ENCODE measurements at places on chromosomes 5 and 9. TPM values are rescaled to one million over a fixed set of nuclear protein-coding genes. Genes with fewer than 3 reads are reported as not detected.

DNA sequence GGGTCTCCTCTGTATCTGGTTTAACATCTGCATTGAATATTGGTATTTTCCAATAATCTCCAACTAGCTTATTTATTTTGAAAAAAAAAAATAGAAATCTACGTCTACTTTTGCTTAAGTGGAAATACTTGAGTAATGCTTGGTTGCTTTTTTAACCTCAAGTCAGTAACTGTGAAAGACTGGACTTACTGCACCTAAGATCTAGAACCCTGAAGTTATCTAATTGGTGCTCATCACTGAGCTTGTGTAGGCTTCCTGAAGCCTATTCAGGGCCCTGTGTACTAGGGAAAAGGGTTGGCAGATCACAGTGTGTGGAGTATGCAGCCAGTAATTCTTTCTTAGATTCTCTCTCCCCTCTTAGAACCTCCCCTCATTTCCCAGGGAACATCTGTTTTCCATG is 16.2 kb downstream of the SLC1A1 start:
- DNase-seq: no peak
- H3K27me3 ChIP-seq: peaks cover 7% of the 10 kb centered on the region
- peaks cover 4% of the 10 kb centered on the region for H3K4me1 ChIP-seq
- H3K36me3 ChIP-seq: no peaks in the 10 kb centered on the region

- no peak overlapping the region for H3K4me3 ChIP-seq
- H3K4me1 ChIP-seq: peaks cover 4% of the 10 kb centered on the region
- H3K36me3 ChIP-seq: no peaks in the 10 kb centered on the region
- no peaks in the 10 kb centered on the region for H3K27me3 ChIP-seq
- H3K27ac ChIP-seq: no peak overlapping the region
These were observed 56.3 kb upstream of the EXOC3 start for GRCh38 chr5:386432-387341.

- no peaks in the 10 kb centered on the region for H3K4me1 ChIP-seq
- no peak for DNase-seq
- peaks cover 7% of the 10 kb centered on the region for H3K27me3 ChIP-seq
- H3K27ac ChIP-seq: no peak overlapping the region
- no peak overlapping the region for H3K4me3 ChIP-seq
These were observed 804.6 kb upstream of the DMAC1 start for GRCh38 chr9:8604201-8604600.

- H3K27ac ChIP-seq: peak overlapping the region; percentile 96
- H3K4me1 ChIP-seq: peaks cover 59% of the 10 kb centered on the region
- peaks cover 3% of the 10 kb centered on the region for H3K36me3 ChIP-seq
- H3K4me3 ChIP-seq: peak overlapping the region; percentile 96
These were observed 3.4 kb downstream of the MATR3 start for GRCh38 chr5:139296862-139297326.

DNA sequence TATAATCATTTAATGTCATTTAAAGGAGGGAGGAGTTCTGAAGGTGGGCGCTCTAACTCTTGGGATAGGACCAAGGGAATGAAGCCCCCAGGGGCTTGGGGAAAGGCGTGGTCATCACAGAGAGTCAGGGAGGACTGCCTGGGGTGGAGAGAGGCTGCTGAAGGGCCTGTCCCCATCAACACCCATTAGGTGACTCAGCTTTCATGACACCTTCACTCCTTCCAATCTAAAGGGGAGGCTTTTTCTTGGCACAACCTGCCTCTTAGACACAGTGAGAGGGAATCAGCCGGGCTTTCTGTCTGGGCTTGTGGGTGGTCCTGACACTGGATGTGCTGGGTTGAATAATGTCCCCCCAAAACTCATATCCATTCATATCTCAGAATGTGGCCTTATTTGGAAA is 31.4 kb upstream of the ANKRD33B start:
- H3K27ac ChIP-seq: no peak overlapping the region
- DNase-seq: no peak
- H3K36me3 ChIP-seq: no peaks in the 10 kb centered on the region
- H3K4me3 ChIP-seq: peak overlapping the region; percentile 56

DNA sequence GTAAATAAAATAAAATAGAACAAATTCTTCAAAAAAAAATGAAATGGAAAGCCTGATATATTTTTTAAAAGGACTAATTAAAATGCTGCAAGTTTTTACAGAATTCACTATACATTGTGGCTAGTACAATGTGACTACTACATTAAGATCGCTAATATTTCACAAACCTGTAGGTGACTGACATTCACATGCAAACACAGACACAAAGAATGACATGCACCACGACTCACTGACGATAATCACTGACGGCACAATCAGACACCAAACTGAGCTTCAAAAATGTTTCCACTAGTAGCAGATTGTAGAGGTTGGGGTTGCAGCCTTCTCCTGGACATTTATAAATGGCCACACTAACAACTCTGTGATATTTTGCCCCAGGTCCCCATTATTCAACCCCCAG is 637.7 kb upstream of the DMAC1 start:
- no peak overlapping the region for H3K27ac ChIP-seq
- H3K27me3 ChIP-seq: peaks cover 6% of the 10 kb centered on the region
- no peaks in the 10 kb centered on the region for H3K36me3 ChIP-seq
- no peak for DNase-seq
- H3K4me3 ChIP-seq: no peak overlapping the region

TAF11L10 gene
- not detected for total RNA-seq

DNA sequence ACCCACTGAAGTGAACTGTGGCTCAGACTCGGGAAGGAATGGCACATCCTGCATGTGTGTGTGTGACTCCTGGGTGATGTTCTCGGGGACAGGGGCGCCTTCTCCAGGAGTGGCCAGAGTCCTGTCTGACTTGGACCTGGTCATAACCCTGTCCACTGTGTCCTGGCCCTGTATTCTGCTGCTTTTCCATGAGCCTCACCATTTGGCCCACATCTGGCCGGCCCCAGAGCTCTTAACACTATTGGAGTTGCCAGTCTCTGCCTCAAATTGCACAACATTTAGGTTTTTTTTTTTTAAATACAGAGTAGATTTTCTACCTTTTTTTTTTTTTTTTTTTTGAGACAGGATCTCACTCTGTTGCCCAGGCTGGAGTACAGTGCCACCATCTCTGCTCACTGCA is 278.3 kb upstream of the TUT7 start:
- no peak overlapping the region for H3K27ac ChIP-seq
- H3K4me1 ChIP-seq: no peaks in the 10 kb centered on the region
- peaks cover 31% of the 10 kb centered on the region for H3K27me3 ChIP-seq

DNA sequence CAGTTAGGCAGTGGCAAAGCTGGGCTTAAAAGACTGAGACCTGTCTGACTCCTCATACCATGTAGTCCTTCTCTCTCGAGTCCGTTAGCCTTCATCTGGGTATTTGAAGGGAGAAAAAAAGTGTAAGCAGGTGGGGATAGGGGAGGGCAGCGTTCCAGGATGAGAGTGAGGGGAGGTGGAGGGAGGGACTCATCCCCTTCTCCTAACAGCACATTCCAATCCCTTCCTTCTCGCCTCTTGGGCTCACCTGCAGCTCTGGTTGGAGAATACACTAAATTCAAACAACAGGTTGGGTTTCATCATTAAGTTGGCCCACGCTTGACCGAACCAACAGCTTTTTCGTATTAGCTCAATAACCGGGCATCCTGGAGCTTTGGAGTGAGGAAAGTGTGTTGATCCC is 3.6 kb downstream of the NEURL1B start:
- H3K4me1 ChIP-seq: peaks cover 10% of the 10 kb centered on the region
- DNase-seq: no peak
- H3K4me3 ChIP-seq: no peak overlapping the region
- no peaks in the 10 kb centered on the region for H3K36me3 ChIP-seq

Measured in T-helper 17 cell (primary cell).